ENCODE measurements at places on chromosomes 4 and X.

- H3K4me1 ChIP-seq = peaks cover 12% of the 10 kb centered on the region
- DNase-seq = no peak
- H3K27me3 ChIP-seq = no peaks in the 10 kb centered on the region
- no peak overlapping the region for H3K27ac ChIP-seq
These were observed 17.4 kb downstream of the ZFYVE28 start for GRCh38 chr4:2400841-2401609.

DNA sequence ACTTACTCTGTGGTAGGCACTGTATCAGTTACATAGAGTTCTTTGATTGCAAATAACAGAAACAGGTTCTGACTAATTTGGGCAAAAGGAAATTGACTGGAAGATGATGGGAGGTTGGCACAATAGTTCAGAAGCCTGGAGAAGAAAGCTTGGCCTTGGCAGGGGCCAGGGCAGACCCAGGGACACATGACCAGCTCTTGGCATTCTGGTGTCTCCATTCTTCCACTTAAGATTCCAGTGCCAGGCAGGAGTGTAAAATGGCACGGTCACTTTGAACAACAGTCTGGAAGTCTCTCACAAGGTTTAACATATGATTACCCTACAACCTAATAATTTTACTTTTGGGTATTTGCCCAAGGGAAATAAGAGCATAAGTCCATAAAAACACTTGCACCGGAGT lies 175.9 kb downstream of the BCOR start:
- no peak overlapping the region for H3K27ac ChIP-seq
- DNase-seq = no peak

- no peak overlapping the region for H3K27ac ChIP-seq
- no peaks in the 10 kb centered on the region for H3K36me3 ChIP-seq
- no peaks in the 10 kb centered on the region for H3K4me1 ChIP-seq
- no peak for DNase-seq
These were observed 43.2 kb downstream of the PARM1 start for GRCh38 chr4:74975848-74976824.

DNA sequence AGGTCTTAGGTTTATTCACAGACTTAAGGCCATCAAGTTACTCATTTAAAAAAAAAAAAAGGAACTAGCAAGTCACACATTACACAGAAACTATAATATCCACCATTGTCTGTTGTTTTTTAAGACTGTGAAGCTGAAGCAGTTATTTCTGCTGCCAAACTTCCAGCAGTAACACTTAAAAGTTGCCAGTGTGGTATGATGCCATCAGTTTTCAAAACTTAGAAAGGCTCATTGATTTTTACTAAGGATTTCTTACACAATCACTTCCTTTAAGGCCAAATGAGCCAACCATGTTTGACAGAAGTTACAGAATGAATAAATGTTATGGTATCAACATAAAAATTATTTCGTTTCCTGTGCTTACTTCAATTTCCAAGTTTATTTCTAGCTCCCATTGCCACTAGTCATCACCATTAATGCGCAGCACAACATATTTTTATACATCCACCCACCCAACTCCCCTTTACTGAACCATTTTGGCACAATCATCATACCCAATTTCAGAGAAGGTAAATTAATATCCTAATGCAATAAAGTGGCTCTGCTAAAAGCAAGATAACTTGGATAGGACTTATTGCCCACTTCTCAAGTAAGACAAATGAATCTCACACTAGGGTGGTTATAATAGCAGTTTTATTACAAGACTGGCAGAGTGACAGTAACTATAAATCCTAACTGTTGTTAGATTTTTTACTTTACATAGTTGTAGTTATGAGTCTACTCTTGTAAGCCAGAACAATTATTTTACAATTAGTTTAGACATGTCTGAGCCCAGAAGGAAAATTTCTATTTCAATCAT lies 13.1 kb downstream of the PDGFC start:
- peak overlapping the region; percentile 70 for H3K27ac ChIP-seq
- H3K4me1 ChIP-seq = peaks cover 83% of the 10 kb centered on the region
- H3K36me3 ChIP-seq = no peaks in the 10 kb centered on the region
- no peaks in the 10 kb centered on the region for H3K27me3 ChIP-seq
- no peak overlapping the region for H3K4me3 ChIP-seq

- H3K4me3 ChIP-seq = no peak overlapping the region
- DNase-seq = no peak
- H3K4me1 ChIP-seq = no peaks in the 10 kb centered on the region
- H3K27ac ChIP-seq = no peak overlapping the region
- no peaks in the 10 kb centered on the region for H3K27me3 ChIP-seq
- no peaks in the 10 kb centered on the region for H3K36me3 ChIP-seq
These were observed 1920.5 kb upstream of the PCDH7 start for GRCh38 chr4:28799696-28800095.

GRCh38 chrX:65985211-65985610 lies 54.7 kb downstream of the VSIG4 start:
- no peak for DNase-seq
- no peak overlapping the region for H3K4me3 ChIP-seq
- peaks cover 4% of the 10 kb centered on the region for H3K4me1 ChIP-seq
- no peaks in the 10 kb centered on the region for H3K36me3 ChIP-seq
- no peaks in the 10 kb centered on the region for H3K27me3 ChIP-seq
- H3K27ac ChIP-seq = no peak overlapping the region

DNA sequence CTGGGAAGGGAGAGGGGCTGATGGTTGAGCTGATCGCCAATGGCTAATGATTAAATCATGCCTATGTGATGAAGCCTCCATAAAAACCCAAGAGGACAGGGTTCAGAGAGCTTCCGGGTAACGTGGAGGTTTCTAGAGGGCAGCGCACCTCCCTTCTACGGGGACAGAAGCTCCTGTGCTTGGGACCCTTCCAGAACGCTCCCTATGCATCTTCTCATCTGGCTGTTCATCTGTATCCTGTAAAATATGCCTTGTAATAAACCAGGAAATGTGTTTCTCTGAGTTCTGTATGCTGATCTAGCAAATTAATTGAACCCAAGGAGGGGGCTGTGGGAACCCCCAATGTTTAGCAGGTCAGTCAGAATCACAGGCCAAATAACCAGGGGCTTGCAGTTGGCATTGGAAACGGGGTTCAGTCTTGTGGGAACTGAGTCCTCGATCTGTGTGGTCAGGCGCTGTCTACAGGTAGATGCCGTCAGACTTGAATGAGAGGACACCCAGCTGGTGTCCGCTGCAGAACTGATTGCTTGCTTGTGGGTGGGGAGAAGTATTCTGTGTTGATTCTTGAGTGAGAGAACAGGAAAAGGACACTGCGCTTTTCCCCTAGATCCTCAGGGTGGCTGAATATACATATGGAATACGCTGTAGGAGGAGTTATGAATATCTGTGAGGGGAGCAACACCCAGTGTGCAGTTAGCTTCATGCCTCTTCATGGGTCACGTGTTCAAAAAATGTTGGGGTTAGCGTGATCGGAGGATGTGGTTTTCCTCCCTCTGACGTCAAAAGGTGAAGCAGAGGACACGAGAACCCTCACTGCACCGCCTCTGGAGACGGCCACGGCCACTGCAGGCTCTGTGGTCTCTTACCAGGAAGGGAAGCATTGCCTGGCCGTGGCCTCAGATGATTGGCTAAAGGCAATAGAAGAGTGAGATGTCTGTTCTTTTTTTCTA lies 29.2 kb downstream of the HTT-AS start:
- H3K27ac ChIP-seq = no peak overlapping the region
- no peaks in the 10 kb centered on the region for H3K36me3 ChIP-seq
- DNase-seq = no peak
- H3K27me3 ChIP-seq = no peaks in the 10 kb centered on the region

DNA sequence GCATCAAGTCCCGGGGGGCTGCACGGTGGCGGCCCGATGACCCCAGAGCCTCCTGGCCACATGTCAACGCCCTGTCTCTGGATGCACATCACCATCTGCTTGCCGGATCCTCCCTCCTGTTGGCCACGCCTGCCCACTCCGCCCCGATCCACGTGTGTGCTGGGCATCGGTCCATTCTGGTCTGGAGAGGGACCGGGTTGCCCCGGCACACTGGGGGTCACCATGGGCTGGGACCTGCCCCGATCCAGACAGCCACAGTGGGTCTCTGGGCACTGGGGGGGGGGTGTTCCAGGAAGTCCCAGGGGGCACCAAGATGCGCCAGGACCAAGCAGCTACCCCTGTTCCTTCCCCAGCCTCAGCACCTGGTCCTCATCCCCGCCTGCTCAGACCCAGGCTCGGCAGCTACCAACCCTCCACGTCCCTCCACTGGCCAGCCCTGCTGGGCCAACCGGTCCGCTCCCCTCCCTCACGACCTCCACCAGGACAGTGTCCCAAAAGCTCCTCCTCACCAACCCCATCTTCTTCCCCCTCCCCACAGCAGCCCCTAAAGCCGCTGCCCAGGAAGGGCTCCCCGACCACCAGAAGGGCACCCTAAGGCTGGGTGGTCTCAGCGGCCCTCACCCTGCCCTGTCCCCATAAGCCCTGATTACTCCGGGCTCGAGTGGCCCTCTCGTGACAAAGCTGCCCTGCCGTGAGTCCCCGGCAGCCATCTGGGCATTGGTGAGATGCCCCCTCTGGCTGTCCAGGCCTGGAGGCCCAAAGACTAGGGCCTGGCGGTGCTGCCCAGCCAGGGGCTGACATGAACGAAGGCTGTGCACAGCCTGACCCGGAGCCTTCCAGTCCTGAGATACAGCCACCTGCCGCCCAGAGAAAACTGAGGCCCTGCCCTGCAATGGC lies 4.6 kb downstream of the CTBP1 start:
- H3K36me3 ChIP-seq = peaks cover 12% of the 10 kb centered on the region
- H3K27me3 ChIP-seq = no peaks in the 10 kb centered on the region
- peaks cover 8% of the 10 kb centered on the region for H3K4me1 ChIP-seq
- no peak overlapping the region for H3K4me3 ChIP-seq
- no peak for DNase-seq

GRCh38 chr4:147289181-147289580 lies 191.7 kb upstream of the EDNRA start:
- H3K27ac ChIP-seq = no peak overlapping the region
- no peak overlapping the region for H3K4me3 ChIP-seq

DNA sequence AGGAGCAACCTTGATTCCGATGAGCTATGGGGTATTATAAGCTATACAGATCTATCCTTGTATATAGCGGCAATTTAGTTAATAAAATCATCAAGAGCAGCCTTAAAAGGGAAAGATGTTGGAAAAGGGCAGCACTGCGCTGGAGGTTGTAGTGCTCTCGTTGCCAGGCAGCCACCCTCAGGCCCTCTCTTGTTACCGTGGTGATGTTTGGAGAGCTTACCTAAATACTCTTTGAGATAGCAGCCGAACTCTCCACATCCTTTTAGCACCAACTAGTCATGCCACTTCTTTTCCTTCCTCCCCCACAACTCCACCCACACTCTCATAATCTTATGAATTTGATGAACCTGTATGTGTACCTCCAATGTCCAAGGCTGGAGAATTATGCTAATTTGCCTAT lies 3.8 kb upstream of the RADX start:
- H3K4me3 ChIP-seq = no peak overlapping the region
- peaks cover 8% of the 10 kb centered on the region for H3K27me3 ChIP-seq
- no peak for DNase-seq
- H3K36me3 ChIP-seq = no peaks in the 10 kb centered on the region

DNA sequence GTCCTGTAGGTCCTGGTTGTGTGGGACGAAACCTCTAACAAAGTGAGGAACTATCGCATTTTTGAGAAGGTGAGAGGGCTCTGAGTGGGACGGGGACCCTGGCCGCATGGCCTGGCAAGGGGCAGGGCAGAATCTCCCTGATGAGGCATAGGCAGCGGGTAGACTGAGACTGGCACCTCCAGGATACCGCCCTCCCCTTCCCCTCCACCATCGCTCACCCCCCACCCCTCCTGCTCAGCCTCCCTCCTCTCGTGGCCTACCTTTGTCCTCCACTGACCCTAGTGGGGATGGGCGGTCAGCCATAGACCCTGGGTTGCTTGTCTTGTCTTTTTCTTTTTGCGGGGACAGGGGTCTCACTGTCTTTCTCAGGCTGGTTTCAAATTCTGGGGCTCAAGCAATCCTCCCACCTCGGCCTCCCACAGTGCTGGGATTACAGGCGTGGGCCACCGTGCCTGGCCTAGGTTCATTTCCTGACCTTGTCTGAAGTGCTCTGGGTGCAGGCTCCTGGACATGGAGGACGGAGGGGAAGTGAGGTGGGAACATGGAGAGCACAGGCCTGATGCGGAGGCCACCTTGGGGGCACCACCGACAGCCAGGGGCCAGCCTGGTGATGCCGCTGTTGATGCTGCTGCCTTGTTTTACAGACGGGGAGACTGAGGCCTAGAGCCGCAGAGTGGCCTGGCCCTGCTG lies 10.5 kb upstream of the ADD1 start:
- H3K27ac ChIP-seq = no peak overlapping the region
- no peak for DNase-seq
- H3K4me1 ChIP-seq = peaks cover 13% of the 10 kb centered on the region
- no peak overlapping the region for H3K4me3 ChIP-seq
- no peaks in the 10 kb centered on the region for H3K27me3 ChIP-seq
- peaks cover 26% of the 10 kb centered on the region for H3K36me3 ChIP-seq

DNA sequence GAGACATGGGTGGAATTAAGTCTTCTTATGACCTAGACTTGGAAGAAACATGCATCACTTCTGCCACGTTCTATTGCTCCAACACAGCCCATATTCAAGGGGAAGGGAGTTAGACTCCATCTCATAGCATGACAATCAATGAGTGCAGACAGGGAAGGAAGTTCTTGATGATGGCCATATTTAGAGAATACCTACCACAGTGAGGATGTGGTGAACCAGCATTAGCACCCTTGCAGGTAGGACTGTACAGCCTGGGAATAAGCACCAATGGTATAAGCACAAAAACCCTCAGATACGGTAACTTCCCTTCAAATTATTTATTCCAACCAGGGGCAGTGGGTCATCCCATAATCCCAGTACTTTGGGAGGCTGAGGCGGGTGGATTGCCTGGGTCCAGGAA lies 29.8 kb downstream of the PAGE2 start:
- H3K36me3 ChIP-seq = no peaks in the 10 kb centered on the region
- H3K4me1 ChIP-seq = no peaks in the 10 kb centered on the region
- H3K4me3 ChIP-seq = no peak overlapping the region
- DNase-seq = no peak
- no peak overlapping the region for H3K27ac ChIP-seq
- H3K27me3 ChIP-seq = no peaks in the 10 kb centered on the region

- no peak for DNase-seq
- no peak overlapping the region for H3K4me3 ChIP-seq
- no peak overlapping the region for H3K27ac ChIP-seq
- no peaks in the 10 kb centered on the region for H3K27me3 ChIP-seq
These were observed 75.0 kb downstream of the TBC1D9 start for GRCh38 chr4:140681201-140681600.

DNA sequence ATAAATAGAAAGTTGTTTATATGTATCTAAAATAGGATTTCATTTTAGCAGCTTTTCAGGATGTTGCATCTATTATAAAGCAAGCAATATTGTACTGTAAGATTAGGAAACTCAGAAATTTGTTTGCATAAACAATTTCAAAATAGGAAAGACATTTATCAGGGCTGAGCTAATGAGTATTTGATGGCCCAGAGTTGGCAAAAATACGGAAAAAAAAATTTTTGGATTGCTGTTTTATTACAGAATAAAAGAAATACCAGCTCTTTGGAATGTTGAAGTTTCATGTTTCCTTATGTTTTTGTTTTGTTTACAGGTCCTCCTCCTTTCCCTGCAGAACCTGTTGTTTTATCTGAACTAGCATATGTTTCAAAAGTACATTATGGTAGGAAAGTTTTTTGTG lies 14.5 kb downstream of the ADAD1 start:
- DNase-seq = no peak
- no peaks in the 10 kb centered on the region for H3K4me1 ChIP-seq
- no peaks in the 10 kb centered on the region for H3K36me3 ChIP-seq
- H3K27ac ChIP-seq = no peak overlapping the region
